Tongue (tissue), 3 donors: ENCODE measurements at places on chromosomes 7 and 10. TPM values are rescaled to one million over a fixed set of nuclear protein-coding genes. Genes with fewer than 3 reads are reported as not detected.

GRCh38 chr7:128687131-128687530 lies 15.0 kb downstream of the GARIN1A start:
- DNase-seq: no peak

- no peak for DNase-seq
These were observed 143.1 kb downstream of the ETV1 start for GRCh38 chr7:13846386-13846785.

DNA sequence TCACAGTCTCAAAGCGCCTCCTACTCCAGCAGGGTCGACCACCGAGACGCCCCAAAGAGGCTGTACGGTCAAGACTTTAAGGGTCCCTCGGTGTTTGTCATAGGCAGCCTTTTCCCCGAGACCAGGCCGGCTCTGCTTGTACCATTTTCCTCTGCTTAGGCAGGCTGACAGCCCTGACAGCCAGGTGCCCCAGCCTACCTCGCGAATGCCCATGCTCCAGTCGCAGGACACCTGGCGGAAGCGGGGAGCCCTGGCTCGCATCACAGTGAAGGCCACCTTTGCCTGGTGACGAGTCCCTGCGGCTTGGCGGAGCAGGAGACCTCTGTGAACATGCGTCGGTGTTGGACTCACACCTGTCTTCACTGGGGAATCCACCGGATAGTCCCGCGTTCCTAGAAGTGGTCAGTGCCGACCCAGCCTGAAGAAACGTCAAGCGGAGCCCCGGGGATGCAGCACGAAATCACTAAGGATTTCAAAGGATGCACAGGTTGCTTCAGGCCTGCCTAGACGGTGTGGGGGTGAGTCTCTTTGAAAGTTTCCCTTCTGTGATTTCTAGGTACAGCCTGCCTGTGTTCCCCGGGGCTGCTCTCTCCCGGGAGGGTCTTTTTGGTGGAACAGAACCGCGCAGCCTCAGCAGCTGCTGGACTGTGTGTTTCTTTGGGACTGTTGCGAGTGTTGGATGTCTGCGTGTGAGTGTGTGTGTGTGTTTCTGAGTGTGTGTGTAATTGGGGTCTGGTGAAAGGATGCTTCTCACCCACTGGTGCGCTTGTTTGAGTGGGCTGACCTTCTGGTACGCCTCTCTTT lies 30.5 kb upstream of the ZNF273 start:
- DNase-seq: no peak

GRCh38 chr10:17387861-17388503 lies 66.4 kb downstream of the ST8SIA6 start:
- peak; percentile 79 for DNase-seq

- no peak for DNase-seq
These were observed 78.0 kb upstream of the C1GALT1 start for GRCh38 chr7:7104314-7104698.

- no peak for DNase-seq
These were observed 41.4 kb upstream of the TECTB start for GRCh38 chr10:112241651-112242341.

DNA sequence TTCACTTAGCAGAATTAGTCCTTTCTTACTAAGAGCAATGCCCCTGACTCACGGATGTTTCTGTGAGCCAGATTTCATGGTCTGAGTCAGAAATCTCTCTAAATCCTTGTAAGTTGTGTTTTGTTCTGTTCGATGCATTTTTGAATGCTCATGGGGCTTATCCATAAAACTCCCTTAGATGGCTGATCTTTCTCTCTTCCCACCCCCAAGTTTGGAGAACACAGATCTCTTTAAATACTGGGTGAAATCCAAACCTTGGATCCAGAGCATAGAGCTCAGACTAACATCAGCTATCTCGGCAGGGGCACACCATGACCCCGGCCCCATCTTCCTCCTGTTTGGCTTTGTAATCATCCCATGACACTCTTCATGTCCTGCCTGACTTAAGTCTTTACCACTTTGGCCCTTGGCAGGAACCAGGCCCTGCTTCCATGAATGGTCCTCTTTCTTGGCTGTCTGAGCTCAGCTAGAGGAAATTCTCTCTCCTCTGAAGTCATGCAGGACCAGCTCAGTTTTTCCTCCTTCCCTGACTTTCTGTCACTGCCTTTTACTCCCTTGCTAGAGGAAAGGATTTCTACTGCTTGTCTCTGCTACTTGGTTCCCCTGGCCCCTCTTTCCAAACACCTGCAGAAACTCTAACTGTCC lies 120.4 kb upstream of the RAB11FIP2 start:
- peak; percentile 20 for DNase-seq

GRCh38 chr7:4257146-4258111 lies 424.7 kb upstream of the FOXK1 start:
- DNase-seq: no peak

- no peak for DNase-seq
These were observed 68.6 kb downstream of the CALD1 start for GRCh38 chr7:134847851-134848588.

GRCh38 chr10:22992075-22992474 lies 64.2 kb downstream of the ARMC3 start:
- no peak for DNase-seq

GRCh38 chr10:52949899-52950298 lies 177.3 kb upstream of the MBL2 start:
- DNase-seq: no peak

- peak; percentile 87 for DNase-seq
These were observed at the start of gene EGFR for GRCh38 chr7:55018361-55019190. TSS of gene EGFR (plus strand) at chr7:55019017. CDS start at chr7:55019278, 261 bp downstream.

GRCh38 chr7:154841731-154842331 lies 161.1 kb downstream of the PAXIP1 start:
- DNase-seq: peak; percentile 80

DNA sequence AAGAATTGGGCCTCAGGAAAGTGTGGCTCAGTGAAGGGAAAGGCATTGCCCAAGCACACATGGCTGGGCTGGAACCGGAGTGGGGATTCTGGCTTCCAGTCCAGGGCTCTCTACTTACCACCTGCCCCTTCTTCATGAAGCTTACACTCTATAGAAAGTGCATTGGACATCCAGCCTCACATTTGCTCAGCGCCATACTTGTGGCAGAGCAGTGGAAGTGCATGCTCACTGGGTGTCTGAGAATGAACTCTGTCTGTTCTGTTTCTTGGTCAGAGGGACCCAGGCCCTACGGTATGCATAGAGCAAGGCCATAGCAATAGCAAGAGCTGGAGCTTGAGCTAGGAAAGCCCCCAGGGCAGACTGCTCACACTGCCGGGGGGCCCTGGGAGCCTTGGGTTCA lies 1253.5 kb downstream of the TYW1 start:
- no peak for DNase-seq

- DNase-seq: no peak
These were observed 216.8 kb downstream of the RPS24 start for GRCh38 chr10:78250313-78251015.

DNA sequence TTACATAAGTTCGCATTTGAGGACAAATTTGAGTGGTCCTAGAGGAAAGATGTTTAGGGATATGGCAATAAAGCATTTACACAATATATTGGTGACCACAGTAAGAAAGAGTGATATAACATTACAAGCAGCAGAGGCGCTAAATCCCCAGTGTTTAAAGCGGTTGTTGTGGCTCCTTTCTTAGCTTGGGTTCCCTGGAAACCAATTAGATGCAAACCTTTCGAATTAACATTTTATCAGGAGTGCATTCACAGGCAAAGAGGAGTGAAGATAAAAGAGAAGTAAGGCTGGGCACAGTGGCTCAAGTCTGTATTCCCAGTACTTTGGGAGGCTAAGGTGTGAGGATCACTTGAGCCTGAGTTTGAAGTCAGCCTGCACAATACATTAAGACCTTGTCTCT lies 331.1 kb downstream of the BICC1 start:
- DNase-seq: no peak

DNA sequence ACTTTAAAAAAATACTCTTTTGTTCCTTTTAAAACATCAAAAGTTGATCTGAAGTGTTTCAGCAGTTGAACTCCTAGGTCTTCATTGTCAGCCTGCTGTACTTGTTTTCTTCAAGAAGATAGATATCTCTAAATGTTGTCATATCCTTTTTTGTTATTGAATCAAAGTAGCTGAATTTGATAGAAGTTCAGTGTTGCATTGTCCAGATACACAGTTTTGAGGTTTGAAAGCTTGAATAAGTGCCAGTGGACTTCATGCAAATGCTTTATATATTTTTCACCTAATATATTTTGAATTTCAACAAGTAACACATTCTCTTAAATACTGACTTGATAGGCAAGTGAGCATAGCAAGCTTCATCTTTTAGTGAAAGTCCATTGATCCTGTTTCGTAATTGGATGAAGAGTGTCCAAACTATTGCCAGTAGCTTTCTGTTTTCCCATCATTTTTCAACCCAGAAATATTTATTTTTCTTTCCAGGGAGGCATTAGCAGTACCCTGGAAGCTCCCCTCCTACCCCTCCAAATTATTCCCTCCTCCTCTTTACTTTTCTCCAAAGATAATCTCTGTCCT lies 114.4 kb downstream of the TPST1 start:
- no peak for DNase-seq

DNA sequence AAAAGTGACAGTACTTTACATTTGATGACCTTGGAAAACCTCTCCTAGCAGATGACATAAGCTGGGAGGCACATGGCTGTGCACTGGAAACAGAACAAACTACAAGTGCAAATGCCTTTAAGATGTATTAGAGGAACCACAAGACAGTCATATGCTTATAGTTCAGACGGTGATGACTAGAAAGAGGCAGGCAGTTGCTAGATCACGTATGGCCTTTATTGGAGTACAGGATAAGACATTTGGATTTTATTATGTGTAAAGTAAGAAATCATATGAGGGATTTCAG lies 290.0 kb downstream of the SORCS1 start:
- DNase-seq: no peak

- no peak for DNase-seq
These were observed 1.7 kb downstream of the RHOBTB1 start for GRCh38 chr10:60942134-60942787.

DNA sequence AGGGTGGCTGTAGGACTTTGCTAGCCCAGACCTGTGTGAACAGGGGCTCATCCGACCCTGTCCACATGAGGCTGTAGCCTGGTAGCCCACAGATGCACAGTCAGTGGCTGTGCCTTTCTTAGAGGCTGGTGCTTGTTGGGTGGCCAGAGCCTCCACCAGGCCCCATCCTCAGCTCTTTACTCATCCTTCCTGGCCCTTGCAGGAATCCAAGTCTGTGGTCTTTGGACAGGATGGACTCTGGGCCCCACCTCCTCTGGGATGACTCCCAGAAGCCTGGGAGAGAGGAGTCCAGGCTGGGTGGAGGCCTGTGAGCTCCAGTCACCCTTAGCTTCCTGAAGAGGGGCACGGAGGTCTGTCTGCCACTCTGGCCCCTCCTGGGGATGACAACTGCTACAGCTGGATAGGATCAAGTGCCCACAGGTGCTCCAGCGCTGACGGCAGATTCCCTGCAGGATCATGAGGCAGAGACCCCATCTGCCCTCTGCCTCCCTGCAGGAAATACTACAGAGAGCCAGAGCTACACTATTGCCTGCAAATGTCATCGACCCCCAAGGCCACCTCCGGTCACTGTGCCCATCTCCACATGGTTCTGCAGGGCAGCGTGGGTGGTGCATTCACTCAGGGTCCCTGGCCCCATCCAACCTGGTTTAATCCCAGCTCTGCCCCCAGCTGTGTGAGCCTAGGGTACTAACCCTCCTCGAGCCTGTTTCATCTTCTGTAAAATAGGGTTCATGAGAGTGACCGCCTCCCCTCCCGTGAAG lies 114.5 kb downstream of the PTPN20 start:
- DNase-seq: no peak

- DNase-seq: no peak
These were observed 61.4 kb downstream of the ZRANB1 start for GRCh38 chr10:125003146-125003900.

DNA sequence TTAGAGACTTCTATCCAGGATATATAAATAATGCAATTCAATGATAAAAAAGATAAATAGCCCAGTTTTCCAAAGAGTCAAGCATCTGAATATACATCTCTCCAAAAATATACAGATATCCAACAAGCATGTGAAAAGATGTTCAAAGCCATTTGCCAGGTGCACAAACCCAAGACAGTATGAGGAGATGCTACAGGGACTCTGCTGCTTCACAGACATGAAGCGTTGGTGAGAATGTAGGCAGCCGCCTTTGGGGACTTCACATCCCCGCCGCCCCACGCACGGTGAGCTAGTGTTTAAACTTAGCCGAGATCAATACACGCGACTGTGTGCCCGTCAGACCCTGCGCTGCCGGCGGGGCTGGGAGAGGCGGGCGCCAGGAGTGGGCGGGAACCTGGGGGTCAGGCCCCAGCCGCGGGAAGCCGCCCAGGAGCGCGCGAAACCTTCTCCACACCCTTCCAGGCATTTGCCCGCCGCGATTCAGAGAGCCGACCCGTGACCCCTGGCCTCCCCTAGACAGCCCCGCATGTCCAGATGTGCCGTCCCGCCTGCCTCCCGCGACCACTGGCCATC lies 927 bp upstream of the ALOX5 start:
- no peak for DNase-seq

- DNase-seq: no peak
These were observed 670.2 kb upstream of the SORCS1 start for GRCh38 chr10:107834706-107835105.

DNA sequence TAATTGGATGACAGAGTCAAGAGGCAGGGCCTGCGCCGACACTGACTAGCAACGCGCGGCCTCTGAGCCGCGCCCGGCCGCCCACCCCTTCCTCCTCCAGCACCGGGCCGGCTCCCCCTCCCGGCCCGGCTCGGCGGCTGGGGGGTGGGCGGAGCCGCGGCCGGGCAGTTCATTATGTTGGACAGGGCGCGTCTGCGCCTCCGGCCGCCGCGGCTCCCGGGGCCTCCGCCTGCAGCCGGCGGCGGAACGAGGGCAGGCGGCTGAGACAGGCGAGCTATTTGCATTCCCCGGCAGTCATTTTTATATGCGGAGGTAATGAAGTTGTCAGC lies 106.7 kb downstream of the SNX10 start:
- DNase-seq: peak; percentile 85

DNA sequence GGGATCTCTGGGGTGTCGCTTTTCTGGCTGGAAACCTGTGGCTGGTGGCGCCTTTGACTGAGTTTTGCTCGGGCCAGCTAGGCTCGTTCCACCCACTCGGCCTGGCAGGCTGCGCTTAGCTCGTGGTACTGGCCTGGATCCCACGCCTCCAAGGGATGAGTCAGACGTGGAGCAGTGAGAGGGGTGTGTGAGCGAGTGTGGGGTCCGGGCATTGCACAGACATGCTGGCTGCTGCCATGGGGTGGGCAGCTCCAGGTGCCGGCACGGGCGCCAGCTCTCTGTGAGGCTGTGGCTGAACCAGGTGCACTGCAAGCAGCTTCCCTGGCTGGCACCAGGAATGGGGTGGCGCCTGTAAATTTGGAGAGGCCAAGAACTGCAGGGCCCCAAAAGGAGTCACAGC lies 63.1 kb upstream of the CACNA2D1 start:
- DNase-seq: no peak

GRCh38 chr7:102273749-102274712 lies 12.6 kb upstream of the SH2B2 start:
- no peak for DNase-seq

Gene WBP1L
- 79.0 TPM for total RNA-seq

Gene TEX36
- total RNA-seq: not detected

Gene HACD1
- total RNA-seq: 42.4 TPM

Gene ADAMTS14
- total RNA-seq: 12.6 TPM

Gene AKR1C4
- not detected for total RNA-seq

Gene PALD1
- 19.8 TPM for total RNA-seq

Gene NAT16
- not detected for total RNA-seq

Gene ZNF467
- total RNA-seq: 4.2 TPM

Gene STMP1
- total RNA-seq: 19.2 TPM

Gene AKR1C3
- 4.0 TPM for total RNA-seq

Gene LRRC17
- 38.0 TPM for total RNA-seq

Gene IFIT1B
- total RNA-seq: 0.92 TPM

Gene SLC13A4
- total RNA-seq: not detected

Gene ZSCAN21
- 18.9 TPM for total RNA-seq

Gene LIPK
- 1.1 TPM for total RNA-seq

Gene NPFFR1
- total RNA-seq: not detected

Gene IGFBP3
- 383 TPM for total RNA-seq

Gene VCL
- 217 TPM for total RNA-seq

Gene TEX47
- total RNA-seq: not detected
